Naive thymus-derived CD4-positive, alpha-beta T cell (primary cell): ENCODE measurements at places on chromosomes 3 and 15. TPM values are rescaled to one million over a fixed set of nuclear protein-coding genes. Genes with fewer than 3 reads are reported as not detected.

- no peak for DNase-seq
- no peak overlapping the region for H3K4me3 ChIP-seq
- H3K36me3 ChIP-seq = no peaks in the 10 kb centered on the region
- H3K27me3 ChIP-seq = no peaks in the 10 kb centered on the region
- H3K27ac ChIP-seq = no peak overlapping the region
Observed at GRCh38 chr3:168714609-168715240, 619.0 kb upstream of the GOLIM4 start.

- H3K27me3 ChIP-seq = no peaks in the 10 kb centered on the region
- H3K36me3 ChIP-seq = no peaks in the 10 kb centered on the region
- DNase-seq = no peak
- H3K4me1 ChIP-seq = no peaks in the 10 kb centered on the region
- no peak overlapping the region for H3K27ac ChIP-seq
- no peak overlapping the region for H3K4me3 ChIP-seq
Observed at GRCh38 chr15:88321271-88321670, 64.7 kb upstream of the NTRK3 start.

DNA sequence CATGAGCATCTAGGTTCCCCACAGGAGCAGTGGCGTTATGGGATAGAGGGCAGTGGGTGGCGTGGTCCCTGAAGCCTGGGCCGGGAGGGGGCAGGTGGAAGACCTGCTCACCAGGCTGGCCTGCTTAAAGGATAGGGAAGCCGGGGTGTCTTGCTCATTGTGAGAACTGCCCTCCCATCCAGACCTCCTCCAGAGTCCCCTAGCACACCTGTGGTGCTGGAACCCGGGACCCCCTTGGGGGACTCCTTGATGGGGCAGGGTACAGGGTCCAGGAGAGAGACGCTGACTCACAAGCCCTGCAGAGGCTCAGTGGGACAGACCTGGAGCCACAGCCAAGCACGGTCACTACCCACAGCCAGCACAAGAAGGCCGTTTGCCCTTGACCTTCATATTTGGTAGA lies 2.8 kb upstream of the RHCG start:
- no peaks in the 10 kb centered on the region for H3K36me3 ChIP-seq
- no peak for DNase-seq
- H3K4me1 ChIP-seq = no peaks in the 10 kb centered on the region
- no peak overlapping the region for H3K27ac ChIP-seq
- H3K4me3 ChIP-seq = no peak overlapping the region

The TMEM42 gene
- 12.1 TPM for total RNA-seq

GRCh38 chr15:82919231-82919886 lies 33.2 kb downstream of the HOMER2 start:
- no peak overlapping the region for H3K27ac ChIP-seq
- no peaks in the 10 kb centered on the region for H3K27me3 ChIP-seq
- DNase-seq = no peak
- H3K36me3 ChIP-seq = no peaks in the 10 kb centered on the region
- H3K4me3 ChIP-seq = no peak overlapping the region

DNA sequence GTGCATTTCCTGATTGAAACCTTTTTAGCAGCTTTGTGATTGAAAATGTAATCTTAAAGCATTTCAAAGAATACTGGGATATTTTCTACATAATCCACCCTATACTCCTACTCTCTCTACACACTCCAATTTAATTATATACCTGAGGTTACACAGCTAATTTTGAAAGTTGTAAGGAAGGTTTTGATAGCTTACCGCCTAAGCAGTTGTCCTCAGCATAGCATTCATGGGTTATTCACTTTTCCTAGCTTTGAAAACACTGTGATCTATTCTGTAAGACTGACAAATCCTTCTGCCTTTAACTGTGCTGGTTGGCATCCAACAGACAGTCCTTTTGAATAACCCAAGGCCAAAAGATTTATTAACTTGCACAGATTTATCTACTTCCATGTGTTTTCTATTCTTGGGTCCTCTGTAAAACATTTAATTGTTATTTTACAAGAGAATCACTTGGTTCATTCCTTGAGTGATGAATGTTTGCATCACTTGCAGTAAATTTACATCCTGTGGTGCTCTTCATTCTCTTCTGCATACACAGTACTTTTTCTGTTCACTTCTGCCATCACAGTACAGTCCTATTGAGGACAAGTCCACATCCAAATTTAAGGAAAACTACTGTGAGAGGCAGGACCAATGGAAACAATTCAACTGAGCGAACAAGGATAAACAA lies 44.8 kb downstream of the SERPINI1 start:
- no peak for DNase-seq
- no peak overlapping the region for H3K4me3 ChIP-seq
- no peaks in the 10 kb centered on the region for H3K4me1 ChIP-seq
- no peaks in the 10 kb centered on the region for H3K27me3 ChIP-seq
- no peaks in the 10 kb centered on the region for H3K36me3 ChIP-seq
- H3K27ac ChIP-seq = no peak overlapping the region

- no peaks in the 10 kb centered on the region for H3K4me1 ChIP-seq
- no peaks in the 10 kb centered on the region for H3K36me3 ChIP-seq
- no peak for DNase-seq
- H3K27ac ChIP-seq = no peak overlapping the region
- H3K27me3 ChIP-seq = no peaks in the 10 kb centered on the region
- no peak overlapping the region for H3K4me3 ChIP-seq
Observed at GRCh38 chr15:92009162-92009561, 155.7 kb downstream of the SLCO3A1 start.

- no peak for DNase-seq
- H3K4me1 ChIP-seq = no peaks in the 10 kb centered on the region
- H3K27ac ChIP-seq = no peak overlapping the region
- no peaks in the 10 kb centered on the region for H3K27me3 ChIP-seq
- H3K4me3 ChIP-seq = no peak overlapping the region
Observed at GRCh38 chr3:159872374-159873109, 116.1 kb upstream of the IL12A start.
